GM06990 (cell line): ENCODE measurements at places on chromosomes 11 and 22.

DNA sequence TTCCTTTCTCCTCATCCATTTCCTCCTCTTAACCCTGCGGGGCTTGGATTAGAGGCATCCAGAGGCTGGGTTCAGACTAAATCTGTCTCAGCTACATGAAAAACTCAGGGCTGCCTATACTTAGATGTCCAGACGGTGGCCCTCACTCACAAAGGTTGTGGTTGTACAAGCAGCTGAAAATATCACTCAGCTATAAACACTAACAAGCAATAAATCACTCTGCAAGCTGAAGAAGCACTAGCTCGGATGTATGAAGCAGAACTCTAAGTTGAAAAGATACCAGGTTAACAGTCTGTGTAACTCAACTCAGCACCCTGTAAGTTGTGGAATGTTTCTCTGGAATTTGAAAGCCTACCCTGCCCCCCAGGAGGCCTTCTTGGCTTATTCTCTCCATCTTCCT lies 82.9 kb downstream of the EXT2 start:
- no peak for DNase-seq

DNA sequence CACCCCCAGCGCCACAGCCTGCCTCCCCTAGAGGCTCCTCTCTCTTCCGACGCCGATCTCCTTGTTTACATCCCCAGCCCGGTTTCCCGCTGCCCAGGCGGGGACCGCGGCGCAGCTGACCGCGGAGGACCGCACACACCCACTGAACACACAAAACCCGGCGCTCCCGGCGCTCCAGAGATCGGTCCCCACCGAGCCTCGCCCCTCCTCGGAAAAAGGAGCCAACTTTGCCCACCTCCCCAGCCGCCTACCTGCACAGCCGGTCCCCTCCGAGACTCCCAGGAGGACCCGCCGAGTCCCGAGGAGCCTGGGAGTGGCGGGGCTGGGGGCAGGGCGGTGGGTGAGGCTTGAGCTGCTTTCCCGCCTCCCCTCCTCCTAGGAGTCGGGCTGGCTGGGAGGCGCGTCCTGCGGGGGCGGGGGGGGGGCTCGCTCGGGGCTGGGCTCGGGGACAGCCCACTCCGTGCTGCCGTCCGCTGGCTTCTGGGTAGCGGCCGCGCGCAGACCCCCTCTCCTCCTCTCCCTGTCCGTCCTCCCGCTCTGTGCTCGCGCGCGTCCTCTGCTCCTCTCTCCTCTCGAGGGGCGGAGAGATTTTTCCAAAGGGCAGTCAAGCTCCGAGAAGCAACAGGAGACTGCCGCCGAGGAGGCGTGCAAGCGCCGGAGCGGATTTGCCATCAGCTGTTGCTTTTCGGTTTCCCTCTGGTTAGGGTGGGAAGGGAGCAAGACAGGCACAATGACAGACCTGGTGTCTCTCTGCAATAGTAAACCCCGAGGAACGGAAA lies at the start of gene FXYD6:
TSS of gene FXYD6 (minus strand) at position 318 of the 779 bp plus-strand sequence. CDS start 33,882 bp downstream, outside the sequence.
- DNase-seq = no peak

DNA sequence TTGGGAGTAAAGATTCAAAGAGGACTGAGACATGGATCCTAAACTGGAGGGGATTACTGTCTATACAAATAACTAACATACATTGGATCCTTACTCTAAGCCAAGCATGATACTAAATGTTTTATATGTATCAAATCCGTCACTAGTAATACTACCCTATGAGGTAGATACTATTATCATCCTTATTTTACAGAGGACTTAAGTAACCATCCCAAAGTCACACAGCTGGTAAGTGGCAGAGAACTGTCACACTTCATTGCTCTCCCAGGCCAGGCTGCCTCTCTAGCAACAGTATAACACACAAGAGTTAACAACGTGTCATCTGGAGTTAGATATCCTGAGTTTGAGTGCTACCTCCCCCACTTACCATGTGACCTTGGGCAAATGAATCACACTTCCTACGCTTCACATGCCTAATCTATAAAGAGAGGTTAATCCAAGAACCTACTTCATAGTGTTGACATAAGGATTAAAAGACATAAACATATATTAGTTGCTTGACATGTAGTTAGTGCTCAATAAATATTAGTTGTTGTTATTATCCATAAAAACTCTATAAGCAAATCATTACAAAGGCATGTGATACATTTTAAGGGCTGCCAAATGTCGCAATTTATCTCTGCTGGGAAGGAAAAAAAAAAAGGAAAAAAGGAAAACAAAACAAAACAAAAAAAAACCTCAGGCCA lies 33.8 kb upstream of the SPON1 start:
- no peak for DNase-seq

DNA sequence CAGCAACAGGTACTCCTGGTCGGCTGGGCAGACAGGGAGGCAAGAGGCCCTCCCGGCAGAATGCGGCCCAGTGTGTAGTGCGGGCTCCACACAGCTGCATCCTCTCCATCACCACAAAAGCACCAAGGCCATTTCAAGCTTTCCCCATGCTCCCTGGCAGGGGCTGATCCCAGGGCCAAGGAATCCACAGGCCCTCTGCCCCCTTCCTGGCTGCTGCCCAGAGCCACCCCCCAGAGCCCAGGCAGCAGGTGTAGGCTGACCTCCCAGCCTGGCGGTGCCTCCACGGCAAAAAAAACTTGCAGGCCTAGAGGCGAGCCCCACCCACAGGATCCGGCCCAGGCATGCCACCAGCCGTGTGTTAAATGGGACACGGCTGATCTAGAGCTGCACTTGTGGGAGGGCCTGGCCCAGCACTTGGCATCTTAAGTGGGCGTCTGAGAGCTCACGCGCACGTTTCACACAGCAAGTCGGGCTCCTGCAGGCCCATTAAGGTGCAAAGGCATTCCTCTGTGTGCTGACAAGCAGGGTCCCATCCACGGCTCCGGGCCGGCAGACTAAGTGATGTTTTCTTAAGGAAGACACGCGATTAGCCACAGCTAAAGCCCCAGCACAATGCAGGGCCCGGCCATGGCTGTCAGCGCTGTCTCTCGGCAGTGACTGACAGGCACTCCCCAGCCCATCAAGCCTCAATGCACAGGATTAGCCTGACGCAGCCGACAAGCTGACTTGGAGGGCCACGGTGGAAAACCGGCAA lies 19.8 kb upstream of the GNB1L start:
- peak; percentile 10 for DNase-seq

GRCh38 chr11:28963187-28963586 lies 855.0 kb downstream of the METTL15 start:
- no peak for DNase-seq

DNA sequence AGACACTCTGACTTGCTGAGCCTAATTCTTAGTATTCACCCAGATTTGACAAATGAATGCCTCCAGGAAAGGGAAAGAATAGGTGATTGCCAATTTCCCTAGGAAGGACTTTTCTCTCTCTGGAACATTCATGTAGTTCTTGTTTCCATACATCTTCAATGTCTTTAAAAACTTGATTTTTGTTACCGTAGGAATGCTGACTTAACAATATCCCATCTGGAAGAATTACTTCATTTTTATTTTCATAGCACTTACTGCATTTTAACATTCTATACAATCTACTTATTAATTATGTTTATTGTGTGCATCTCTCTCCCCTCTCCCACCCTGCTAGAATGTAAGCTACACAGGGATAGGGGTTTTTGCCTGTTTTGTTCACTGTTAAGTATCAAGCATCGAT lies 66.6 kb downstream of the SLC5A12 start:
- DNase-seq = no peak

DNA sequence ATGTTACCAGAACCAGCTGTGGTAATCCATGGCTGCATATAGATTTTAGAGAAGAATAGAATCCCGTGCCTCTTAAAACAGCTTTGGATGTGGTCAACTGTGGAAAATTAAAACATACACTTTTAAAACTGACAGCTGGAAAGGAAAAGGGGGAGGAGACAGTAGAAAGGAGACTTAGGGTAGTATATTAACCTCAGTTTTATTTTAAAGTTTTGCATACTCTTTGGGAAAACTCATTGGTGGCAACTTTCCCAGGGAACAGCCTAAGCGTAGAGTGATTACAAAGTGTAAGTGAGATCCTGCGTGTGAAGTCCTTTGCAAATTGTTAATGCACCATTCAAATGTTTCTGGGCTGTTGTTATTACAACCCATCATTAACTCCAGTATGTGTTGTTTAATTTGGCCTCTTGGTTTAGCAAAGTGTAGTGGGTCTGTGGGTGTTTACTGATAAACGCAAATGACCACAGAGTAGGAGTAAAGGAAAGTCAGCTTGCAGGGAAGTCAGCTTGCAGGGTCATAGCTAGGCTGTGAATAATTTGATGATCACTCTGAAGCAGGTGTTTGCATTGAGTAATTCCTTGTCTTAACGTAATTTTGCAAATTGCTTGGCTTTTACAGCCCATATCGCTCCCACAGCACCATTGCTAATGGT lies 88.0 kb upstream of the DBX1 start:
- no peak for DNase-seq

DNA sequence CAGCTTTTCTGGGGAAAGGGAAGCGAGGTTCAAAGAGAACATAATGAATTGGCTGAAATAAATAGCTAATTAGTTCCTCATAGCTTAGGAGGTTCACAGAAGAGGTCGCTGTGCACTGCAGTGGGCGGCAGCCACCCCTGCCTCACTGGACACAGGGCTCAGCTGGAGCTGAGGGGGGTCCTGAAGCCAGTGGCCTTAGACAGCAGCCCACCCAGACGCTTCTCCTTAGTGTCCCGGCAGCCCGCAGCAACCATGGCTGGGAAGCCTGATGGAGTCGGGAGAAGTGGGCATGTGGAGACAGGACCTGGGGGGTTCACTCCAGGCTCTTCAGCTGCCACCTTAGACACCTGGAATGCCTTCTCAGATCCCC lies 75.4 kb downstream of the TRIM29 start:
- no peak for DNase-seq

- DNase-seq = no peak
These were observed 352.8 kb downstream of the BUD13 start for GRCh38 chr11:116420030-116420429.

GRCh38 chr11:126419801-126420697 lies 64.6 kb downstream of the ST3GAL4 start:
- DNase-seq = peak; percentile 33

GRCh38 chr11:16186680-16187079 lies 169.7 kb downstream of the SOX6 start:
- DNase-seq = no peak

GRCh38 chr22:27472975-27473374 lies 328.6 kb downstream of the MN1 start:
- no peak for DNase-seq

DNA sequence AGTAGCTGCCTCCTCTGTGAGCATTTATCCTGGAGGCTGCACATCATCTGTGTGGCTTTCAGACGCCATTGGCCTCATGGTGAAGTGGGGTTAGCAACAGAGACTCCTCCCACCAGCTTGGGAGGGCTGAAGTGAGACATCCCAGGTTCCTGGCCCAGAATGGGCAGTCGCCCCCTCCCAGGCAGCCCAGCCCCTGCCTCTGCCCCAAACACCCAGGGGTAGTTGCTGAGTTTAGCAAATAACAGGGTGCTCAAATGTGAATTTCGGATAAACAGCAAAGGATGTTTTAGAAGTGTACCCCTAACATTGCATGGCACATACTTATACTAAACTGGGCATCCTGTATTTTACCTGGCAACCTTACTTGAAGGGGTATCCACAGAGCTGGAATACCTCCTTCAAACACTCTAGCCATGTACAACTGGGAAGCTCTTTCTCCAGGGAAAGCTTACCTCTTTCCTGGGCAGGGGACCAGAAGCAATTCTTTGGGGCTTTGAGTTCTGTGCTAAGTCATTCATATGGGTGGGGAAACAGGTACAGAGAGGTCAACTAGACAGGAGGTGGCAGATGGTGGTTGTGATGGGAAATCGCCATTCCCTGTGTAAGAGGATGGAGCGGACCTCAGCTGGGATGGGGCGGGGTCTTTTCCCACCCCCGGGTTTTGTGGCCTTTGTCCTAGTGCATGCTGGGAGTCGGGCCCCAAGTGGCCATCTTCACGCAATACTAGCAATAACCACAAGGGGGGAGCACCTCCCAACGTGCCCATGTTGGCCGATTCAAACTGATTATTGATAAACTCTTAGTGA lies 19.3 kb downstream of the MTFP1 start:
- DNase-seq = peak; percentile 52

DNA sequence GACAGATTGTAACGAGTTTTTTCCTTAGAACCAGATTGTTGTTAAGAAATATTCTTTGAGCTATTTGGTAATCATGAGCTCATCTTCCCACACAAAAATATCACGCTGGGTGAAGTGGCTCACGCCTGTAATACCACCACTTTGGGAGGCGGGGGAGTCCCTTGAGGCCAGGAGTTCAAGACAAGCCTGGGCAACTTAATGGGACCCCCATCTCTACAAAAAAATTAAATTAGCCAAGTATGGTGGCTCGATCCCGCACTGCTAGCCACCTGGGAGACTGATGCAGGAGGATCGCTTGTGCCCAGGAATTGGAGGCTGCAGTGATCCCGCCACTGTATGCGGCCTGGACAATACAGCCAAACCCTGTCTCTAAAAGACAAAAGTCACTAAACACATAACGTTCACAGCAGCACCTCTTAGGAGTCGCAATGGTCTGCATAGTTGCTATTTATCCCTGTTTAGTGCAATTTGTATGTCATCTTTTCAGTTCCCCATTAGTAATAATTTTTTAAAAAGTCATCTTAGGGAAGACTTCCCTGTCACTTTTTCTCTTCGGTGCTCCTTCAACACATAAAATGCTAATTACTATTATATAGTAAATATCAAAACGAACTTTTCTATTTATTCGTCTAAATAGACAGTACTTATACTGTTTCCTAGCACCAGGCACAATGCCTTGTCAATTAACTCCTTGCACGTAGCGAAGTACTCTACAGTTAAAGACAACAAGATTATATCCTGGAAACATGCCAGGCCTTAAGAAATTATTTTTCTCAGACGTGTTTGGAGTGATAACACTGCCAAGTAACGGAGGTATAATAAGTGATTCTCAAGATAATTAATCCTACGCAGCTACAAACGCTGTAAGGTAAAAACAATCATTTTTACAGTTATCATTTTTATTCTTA lies 1.1 kb downstream of the ST13 start:
- peak; percentile 7 for DNase-seq

GRCh38 chr11:91921974-91922373 lies 302.6 kb upstream of the FAT3 start:
- no peak for DNase-seq

DNA sequence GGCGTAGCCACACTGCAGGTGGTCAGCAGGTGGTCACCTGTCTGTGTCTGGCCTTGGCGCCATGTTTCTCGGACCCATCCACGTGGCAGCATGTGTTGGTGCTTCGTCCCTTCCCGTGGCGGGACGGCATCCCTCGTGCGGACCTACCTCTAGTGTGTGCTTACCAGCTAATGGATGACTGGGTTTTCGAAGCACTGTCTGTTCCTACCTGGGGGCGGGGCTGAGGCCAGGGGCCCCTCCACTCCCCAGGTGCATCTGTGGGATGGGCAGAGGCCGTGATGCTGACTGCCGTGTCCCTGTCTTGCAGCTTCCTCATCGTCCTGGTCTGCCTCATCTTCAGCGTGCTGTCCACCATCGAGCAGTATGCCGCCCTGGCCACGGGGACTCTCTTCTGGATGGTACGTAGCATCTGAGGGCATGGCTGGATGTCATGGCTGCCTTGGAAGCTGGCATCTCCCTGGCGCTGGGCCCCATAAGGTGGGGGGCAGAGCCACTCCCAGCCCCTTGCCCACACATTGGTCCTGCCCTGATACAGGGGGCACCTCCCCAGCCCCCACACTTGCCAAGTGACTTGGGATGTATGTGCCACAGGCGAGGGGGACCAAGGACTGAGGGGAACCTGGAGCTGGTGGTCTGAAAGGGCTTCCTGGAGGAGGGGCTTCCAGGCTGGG lies 82.9 kb downstream of the KCNQ1 start:
- no peak for DNase-seq
